ENCODE measurements at places on chromosomes 6 and 20.

DNA sequence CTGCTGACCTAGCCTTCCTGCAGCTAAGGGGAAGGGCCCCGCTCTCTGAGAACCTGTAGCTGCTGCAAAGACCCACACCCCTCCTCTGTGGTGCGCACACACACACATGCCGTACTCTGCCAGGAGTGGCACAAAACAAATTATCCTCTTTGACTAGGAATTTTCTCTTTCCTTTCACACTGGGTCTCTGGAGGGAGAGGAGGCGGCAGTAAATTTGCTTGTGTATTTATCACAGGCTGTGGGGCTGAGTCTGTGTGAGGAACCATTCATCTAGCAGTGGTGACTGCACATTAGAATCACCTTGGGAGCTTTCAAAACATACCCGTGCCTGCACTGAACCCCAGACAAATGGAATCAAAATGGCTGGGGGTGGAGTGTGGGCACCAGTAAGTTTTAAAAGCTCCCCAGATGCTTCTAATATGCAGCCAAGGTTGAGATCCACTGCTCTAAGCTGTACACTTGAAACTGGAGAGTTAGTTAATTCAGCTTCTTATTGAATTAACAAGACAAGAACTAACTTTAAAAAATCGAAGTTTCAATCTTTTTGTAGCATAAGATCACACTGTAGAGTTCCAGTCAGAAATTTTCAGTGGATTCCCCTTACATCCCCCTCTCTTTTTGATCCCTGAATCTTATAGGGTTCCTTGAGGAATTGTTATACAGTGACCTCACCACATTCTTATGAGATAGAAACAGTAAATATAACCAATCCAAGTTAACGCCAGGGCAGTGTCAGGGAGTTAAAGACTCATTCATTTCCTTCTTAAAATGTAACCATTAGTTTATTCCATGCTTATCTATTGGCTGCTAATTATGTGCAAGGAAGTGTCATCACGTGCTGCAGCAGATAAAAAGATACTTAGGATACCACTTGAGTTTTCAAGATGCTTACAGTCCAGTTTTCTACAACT is 29.8 kb upstream of the GMDS start:
- DNase-seq: no peak

GRCh38 chr6:166921570-166921969 is 34.8 kb downstream of the RNASET2 start:
- DNase-seq: no peak

DNA sequence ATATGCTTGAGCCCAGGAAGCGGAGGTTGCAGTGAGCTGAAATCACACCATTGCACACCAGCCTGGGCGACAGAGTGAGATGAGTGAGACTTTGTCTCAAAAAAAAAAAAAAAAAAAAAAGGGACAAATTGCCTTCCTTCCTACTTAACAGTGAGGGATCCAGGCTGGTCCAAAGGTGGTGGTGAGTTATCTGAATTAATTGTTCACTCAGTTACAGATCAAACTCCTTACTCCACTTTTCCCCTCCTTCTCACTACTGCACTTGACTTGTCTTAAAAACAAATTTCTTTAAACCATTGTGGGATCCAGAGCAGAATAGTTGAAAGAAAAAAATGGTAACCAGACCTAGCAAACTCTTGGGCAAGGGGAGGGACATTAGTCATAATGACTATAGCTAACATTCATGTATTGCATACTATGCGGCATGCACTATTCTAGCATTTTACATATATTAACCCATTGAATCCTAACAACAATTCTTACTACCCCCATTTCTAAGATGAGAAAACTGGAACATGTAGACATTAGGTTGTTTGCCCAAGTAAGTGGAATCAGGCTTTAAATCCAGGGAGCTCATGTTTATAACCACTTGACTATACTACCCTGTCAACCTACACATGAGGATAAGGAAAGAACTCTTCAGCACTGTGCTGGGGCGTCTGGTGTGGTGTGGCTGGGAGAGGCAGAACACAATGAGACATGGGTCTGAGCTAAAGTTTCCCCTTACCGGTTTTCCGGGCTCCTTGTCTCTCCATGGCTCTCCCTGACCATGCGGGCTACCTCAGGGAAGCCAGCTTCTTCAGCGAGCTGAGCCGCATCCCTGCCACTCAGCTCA is 1.5 kb downstream of the GPANK1 start:
- DNase-seq: no peak

GRCh38 chr6:155684416-155685196 is 229.0 kb upstream of the NOX3 start:
- no peak for DNase-seq

- DNase-seq: peak; percentile 94
Observed at GRCh38 chr6:3825851-3826581, 23.2 kb upstream of the FAM50B start.
